Stimulated activated CD8-positive, alpha-beta memory T cell treated with anti-CD3 and anti-CD28 coated beads, Interleukin-7, amount 100 ng/mL, for 48 hours (primary cell): ENCODE measurements at places on chromosomes 5 and 9.

GRCh38 chr9:105887679-105888078 lies 193.3 kb downstream of the TMEM38B start:
- no peak for DNase-seq

- no peak for DNase-seq
These were observed 90.7 kb upstream of the PTCH1 start for GRCh38 chr9:95607507-95607906.

- DNase-seq: no peak
These were observed 6.9 kb upstream of the OTP start for GRCh38 chr5:77645158-77645994.

GRCh38 chr5:64181440-64181839 lies 15.8 kb downstream of the RNF180 start:
- no peak for DNase-seq

DNA sequence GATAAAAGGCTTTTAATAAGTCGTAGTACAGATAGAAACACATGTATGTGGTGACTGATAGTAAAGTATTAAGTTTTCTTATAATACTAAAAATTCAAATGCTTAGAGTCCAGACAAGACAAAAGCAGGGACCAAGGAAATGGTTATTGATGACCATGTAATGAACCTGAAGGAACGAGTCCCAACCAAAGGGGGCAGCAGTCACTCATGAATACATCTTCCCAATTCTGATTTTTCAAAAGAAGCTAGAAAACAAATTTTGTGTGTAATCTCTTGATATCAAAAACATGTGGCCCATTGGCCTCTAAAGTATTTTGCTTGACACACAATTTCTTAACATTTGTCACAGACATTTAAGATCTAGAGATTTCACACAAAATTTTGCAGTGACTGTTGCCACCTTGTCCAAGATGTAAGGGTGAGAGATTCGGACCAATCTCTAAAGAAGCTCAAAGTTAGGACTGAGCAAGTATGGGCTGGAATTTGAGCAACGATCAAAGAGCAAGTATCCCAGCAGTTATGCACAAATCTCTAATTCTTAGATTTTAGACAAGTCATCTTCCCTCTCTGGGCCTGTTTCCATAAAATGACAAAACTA lies 66.8 kb downstream of the ARL15 start:
- no peak for DNase-seq

- DNase-seq: no peak
These were observed 267.1 kb downstream of the NSG2 start for GRCh38 chr5:174312641-174313040.

DNA sequence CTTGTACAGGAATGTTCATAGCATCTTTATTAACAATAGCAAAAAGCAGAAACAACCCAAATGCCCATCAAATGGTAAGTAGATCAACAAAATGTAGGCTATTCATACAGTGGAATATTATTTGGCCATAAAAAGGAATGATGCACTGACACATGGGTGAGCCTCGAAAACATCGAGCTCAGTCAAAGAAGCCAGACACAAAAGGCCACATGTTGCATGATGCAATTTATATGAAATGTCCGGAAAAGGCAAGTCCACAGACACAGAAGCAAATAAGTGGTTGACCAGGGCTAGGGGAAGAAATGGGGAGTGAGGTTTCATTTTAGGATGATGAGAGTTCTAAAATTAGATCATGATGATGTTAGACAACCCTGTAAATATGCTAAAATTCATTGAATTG lies 16.5 kb upstream of the SLC2A8 start:
- DNase-seq: no peak

GRCh38 chr5:69050214-69050613 lies 43.6 kb upstream of the SLC30A5 start:
- no peak for DNase-seq

DNA sequence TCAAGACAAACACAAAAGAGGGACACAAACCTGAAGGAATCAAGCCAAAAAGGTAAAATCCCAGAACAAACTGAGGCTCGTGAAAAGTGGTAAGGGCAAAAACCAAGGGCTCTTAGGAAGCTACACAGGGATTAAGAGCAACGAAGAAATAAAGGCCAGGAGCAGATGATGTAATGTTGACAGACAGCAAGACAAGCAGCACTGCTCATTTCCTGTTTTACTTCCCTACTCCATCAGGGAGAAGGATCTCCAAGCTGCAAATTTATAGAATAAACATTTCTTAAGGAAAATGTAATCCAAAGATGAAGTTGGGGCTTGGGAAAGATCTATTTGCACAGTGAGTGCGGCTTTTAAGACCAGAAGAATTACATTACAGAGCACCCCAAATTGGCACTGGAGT lies 182.3 kb upstream of the MAP1B start:
- DNase-seq: no peak

DNA sequence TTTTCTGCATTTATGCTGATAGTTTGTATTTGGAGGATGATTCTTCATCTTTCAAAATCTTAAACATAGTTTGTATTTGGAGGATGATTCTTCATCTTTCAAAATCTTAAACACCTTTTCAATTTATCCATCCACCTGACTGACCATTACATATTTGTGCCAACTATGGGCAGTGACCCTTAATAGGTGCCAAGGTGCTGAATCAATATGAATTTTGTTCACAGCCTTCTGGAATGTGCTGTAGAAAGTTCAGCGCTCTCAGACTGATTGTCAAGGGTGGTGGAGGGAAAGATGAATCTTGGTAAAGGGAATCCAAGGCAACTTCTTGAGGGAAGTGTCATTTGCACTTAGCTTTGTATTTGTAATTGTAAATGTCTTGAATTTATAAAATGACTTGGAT lies 18.1 kb downstream of the ZNF618 start:
- DNase-seq: no peak

DNA sequence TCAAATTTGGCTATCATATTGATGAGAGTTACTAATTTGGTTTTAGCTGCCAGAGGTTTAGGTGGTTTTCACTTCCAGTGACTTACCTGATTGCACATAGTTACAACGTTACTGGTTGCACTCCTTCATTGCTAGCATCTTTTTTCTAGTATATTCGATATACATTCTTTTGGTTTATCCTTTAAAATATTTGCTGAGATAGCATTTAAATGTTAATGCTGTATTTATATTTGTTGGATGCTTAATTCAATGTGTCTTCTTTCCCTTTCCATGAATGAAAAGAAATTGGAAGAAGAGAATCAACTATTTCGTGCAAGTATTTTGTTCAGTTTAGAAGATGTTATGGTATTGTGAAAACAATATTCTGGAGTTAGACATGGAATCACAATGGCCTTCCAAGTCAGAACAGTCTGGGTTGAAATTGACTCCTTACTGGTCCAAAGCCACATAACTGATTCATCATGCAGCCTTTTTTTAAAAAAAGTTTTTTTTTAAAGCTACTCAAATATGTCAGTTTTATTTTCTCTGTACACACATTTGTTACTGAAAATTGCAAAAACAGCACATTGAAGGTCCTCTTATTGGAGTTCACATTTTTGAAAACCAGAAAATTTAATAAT lies 2.2 kb downstream of the SPIN1 start:
- DNase-seq: no peak

GRCh38 chr9:137891588-137892423 lies 14.2 kb downstream of the CACNA1B start:
- no peak for DNase-seq

GRCh38 chr9:101375546-101375945 lies 9.3 kb downstream of the BAAT start:
- no peak for DNase-seq

DNA sequence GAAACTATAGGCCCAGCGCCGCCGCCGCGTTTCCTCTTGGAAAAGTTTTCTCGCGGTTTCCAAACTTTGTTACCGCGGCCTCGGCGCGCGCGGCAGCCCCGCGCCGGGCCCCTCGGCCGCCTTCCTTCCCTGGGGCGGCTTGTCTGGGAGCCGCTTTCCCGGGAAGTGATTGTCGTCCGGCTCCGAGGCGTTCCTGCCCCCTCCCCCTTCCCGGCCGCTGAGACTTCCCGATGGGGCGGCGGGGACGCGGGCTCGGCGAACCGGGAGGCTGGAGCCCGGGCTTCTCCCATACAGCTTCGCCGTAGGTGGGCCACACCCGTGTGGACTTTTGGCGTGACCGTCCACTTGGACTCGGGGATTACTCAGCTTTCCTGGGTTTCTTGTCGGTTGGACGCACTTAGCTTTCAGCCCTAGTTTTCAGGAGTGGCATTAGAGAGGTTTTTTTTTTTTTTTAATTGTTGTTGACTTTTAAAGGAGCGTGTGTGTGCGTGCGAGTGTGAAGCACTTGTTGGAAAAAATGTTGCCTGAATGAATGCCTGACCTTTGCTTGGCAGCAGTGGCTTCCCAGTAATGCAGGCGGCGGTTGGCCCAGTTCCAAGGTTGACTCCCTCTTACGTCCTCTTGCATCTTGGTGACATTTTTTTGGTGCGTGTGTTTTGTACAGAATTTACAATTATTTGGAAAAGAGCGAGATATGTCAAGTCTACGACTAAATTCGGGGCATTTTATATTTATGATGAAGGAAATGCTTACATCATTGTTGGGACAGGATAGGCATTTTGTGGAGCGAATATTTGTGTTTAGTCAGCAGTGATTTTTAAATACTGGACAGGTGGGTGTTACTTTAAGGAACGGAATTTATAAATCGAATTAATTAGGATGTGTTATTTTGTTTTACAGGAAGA lies 821 bp downstream of the CTNNA1 start:
- DNase-seq: peak; percentile 44
